ENCODE measurements at places on chromosomes 11 and 22.
A peak's percentile ranks its signal among the peaks of the same experiment; 100 is the strongest.

- no peak for DNase-seq
Measured at GRCh38 chr11:44606472-44606871, 41.0 kb downstream of the CD82 start.

GRCh38 chr22:46611189-46611588 is 9.0 kb upstream of the GRAMD4 start:
- DNase-seq, result no peak

DNA sequence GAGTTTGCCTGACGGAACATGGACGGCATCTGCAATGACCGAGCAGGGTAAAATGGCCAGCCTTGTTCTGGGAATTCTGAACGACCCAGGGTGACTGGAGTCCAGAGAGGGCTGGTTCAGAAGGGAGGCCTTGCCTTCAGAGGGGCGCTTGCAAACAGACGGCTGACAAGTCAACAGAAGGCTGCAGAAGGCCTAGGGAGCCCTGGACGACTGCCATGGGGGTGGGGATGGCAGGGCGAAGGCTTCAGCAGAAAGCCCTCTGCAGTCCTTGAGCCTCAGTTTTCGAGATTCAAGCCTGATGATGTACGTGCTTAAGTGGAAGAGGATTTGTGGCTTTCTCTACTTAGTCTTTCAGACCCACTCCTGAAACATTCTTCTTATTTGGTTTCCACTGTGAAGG is 117.1 kb upstream of the TBCEL start:
- DNase-seq, result no peak

DNA sequence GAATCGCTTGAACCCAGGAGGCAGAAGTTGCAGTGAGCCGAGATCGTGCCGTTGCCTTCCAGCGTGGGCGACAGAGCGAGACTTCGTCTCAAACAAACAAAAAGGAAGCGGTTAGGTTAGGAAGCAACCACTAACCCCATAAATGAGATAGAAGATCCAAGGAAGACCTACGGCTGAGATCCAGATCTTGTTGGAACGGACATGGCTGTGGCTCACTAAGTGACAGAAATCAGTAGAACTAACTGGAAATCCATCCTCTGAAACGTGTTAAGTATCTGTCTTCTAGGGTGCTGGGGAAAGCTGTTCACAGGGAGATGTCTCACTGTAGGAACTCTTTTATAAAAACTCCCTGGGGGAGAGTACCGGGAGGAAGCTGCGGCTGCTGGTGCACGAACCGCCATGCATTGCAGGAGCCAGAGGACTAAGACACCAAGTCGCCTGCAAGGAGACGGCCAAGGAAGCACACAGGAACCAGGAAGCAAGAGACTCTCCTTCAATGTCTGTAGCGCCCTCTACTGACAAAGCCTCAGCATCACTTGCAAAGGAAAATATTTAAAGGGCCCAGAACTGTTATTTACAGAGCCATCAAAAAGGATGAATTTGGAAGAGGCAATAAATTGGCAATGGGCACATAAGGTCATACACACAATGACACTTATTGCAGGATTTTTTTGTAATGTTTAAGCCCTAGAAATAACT is 16.9 kb upstream of the SPTY2D1 start:
- no peak for DNase-seq

GRCh38 chr11:110968348-110969062 is 256.3 kb upstream of the ARHGAP20 start:
- DNase-seq, result no peak

DNA sequence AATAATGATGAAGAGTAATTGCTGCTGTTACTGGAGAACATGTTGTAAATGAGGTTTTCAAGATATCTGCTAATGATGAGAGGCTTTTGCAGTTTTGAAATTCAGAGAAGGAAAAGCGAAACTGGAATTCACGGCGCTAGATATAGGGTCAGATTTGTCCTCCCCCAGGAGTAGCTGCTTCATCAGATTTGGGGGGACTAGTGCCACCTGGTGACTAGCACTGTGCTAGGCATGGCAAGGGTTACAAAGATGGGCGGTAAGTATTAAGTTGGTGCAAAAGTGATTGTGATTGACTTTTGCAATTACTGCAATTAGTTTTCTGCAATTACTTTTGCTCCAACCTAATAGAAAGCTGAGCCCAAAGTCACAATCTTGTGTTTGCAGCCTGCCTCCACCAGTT is 879.9 kb upstream of the TENM4 start:
- DNase-seq, result no peak

DNA sequence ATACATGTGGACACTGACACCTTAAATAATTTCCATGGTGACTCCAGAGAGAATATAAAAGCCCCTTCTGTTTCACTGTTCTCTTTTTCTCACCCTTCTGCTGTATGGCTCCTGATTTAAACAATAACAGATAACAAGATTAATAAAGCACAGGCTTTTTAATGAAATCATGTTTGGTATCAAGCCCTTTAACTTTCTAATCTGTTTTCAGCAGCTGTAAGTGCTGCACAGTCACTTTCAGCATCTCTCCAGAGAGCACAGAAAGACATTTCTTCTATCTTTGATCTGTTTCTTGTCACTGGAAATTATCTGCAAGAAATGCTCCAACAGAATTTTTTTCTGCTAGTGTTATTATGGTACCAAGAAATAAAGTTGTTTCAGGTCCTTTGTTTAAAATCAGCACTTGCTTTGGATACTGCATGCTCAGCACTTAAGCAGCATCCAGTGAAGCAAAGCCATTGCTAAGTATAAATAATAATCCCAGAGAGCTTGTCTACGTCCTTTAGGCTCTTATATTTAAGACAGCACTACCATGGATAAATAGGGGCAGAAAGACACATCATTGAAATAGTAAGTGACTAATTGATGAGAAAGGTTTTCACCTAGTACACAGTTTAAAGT is 134.2 kb upstream of the CARD18 start:
- no peak for DNase-seq

- DNase-seq, result no peak
Measured at GRCh38 chr11:64090806-64091516, 55.2 kb downstream of the FLRT1 start.

DNA sequence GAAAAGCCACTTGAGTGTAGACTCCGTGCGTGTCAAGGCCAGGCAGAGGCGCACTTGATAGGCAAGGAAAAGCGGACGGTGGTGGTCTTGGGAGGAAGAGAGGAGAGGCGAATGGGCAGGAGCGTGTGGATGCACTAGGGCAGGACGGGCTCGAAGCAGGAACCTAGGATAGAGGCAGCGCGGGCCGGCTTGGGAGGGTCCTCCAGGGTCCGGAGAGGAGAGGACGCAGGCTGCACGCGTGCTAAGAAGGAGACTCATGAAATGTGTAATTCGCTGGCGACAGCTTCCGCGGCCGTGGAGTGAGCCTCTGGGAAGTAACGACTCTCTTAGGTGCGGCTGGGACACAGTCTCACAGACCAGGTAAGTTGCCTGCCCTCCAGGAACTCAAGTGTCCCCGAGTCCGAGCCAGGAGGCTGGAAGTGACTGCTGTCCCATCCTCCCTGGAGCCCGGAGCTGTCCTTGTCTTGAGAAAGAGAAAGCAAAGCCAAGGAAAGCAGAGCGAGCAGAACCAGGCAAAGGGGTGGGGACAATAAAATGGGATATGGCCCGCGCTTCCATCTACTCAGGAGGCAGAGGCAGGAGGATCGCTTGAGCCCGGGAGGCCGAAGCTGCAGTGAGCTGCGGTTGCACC is 874 bp upstream of the IL17RA start:
- DNase-seq, result no peak

- DNase-seq, result no peak
Measured at GRCh38 chr11:74371269-74372052, 26.8 kb downstream of the PGM2L1 start.

- DNase-seq, result no peak
Measured at GRCh38 chr11:130202009-130202817, 42.6 kb downstream of the ST14 start.

DNA sequence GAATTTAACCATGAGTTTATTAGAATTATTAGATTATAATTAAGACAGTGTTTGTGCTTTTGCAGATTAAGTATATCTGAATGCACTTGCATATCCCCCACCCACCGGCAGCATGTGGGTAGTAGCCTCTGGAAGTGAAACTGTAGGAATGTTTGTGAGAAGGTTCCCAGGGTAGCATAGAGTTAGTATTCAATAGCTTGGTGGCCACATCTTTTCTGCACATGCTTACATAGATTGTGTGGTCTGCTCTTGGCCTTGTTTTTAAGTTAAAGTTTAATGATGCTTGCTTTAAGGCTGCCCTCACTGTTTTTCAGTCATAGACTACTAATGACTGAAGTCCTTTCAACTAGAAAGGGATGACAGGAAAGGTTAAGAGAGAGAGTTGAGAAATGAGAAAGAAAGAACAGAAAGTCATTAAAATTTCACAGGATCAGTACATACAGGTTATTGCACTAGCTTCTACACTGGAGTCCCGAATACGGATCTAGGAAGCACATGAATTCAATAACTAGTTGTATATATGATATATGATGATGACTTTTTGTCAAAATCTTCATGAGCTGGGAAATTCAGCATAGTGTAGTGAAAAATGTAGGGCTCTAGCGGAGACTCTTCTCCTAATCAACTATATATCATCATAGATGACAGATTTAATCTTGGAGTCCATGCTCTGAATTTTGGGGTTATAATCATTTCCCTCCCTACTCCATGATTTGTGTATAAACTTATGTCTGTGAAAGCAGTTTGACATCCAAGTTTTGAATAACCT is 137.1 kb downstream of the ARHGAP42 start:
- DNase-seq, result no peak

GRCh38 chr11:75583718-75584658 is 21.9 kb downstream of the SERPINH1 start:
- DNase-seq, result peak; percentile 56

- DNase-seq, result peak; percentile 41
Measured at GRCh38 chr11:31820438-31820818, 9.3 kb upstream of the PAX6 start.

- DNase-seq, result no peak
Measured at GRCh38 chr11:130003717-130004001, 1.0 kb upstream of the PRDM10 start.

DNA sequence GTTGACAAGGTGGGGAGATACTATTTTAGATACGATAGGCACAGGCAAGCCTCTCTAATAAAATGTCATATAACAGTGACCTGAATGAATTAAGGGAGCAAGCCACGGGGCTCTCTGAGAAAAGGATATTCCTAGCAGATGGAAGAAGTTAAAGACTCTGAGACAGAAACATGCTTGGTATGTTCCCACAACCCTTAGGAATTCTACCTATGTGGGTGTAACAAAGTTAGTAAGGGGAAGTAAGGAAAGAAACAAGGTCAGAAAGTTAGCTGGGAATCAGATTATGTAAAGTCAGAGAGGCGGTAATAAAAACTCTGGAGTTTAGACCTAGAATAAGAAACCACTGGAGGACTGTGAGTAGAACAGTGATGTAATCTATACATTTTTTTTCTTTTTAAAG is 59.7 kb upstream of the GDPD4 start:
- no peak for DNase-seq

GRCh38 chr11:68264244-68264643 is 7.5 kb downstream of the C11orf24 start:
- DNase-seq, result no peak

DNA sequence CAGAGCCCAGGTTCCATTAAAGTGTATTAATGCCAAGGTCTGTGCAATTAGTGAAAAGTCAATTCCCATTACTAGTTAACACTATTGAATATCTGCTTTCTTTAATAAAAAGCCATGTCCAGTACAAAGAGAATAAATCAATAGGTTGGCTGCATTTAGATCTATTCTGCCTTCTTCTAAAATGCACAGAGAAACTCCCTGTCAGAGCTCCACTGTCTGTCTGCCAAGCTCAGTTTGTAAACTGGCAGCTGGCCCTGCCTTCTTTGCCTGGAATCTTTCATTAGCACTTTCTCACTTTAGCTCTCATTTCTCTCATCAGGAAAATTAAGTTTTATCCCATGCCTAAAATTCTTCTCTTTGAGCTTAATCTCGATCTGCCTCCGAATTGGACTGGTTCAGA is 35.6 kb downstream of the ARL14EP start:
- no peak for DNase-seq

DNA sequence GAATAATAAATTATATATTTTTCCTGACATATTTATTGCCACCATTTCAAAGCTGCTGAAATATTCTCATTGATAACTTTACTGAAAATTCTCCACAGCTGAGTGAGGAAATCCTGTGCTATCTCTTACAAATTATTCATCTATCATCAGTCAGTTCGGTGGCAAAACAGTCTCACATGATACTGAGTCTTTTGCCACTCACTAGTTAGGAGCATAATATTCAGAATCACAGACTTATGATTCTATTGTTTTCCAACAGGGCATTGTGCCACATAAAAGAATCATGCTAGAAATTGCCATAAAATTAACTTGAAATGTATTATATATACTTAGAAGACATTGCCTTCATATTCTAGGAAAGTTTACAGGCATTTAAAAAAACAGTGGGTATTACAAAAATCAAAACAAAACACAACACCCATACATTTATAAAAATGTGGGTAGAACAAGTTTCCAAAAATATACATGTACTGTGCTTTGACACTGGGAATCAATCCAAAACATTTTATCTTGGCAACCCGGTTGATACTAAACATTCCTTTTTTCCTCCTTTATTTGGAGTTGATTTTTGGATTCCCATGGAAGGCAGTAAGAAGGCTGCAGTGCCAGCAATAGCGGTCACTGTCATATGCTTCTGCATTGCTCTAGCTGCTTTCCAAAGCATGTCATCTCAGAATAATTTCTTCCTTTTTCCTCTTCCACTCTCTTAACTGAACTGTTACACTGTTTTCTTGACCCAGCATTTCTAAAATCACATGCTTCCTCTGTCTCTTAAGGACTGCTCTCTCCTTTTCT is 42.5 kb downstream of the ATG16L2 start:
- no peak for DNase-seq

DNA sequence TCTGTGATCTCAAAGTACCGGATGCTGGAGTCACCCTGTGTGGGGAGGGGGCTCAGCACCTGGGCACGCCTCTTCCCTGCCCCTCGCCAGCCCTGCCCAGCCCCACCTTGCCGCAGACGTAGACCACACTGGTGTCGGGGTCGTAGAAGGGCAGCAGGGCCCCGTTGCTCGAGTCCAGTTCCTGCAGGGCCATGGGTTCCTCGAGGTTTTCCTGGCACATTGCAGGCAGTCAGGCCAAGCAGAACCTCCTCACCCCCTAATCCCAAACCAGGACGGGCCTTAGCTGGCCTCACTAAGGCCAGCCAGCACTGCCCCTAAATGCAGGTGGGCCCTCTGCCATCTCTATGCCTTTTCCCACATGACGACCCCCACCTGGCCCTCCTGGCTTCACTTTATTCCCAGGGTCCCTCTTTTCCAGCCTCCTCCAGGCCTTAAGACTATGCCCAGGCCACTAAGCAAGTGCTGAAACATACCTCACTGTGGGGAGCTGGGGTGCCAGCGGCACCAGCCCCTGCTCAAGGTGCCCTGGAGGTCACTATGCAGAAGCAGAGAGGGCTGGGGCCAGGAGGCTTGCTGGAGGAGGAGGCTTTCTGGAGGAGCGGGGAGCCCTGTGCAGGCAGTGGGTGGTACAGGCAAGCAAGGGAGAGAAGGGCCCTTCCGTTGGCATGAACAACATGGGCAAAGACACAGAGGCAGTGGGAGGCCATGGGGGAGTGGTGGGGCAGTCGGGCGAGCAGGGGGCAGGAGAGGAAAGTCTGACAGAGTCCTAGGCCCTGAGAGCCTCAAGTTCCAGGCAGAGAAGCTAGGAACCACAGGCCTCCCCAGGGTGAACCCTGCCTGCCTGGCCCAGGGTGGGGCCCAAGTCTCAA is 2.8 kb downstream of the CORO1B start:
- no peak for DNase-seq
